ENCODE measurements at places on chromosomes 3 and 15. TPM values are rescaled to one million over a fixed set of nuclear protein-coding genes. Genes with fewer than 3 reads are reported as not detected.

Gene TUSC7
- not detected for total RNA-seq

Gene RTP1
- not detected for total RNA-seq

Gene UACA
- 49.3 TPM for total RNA-seq

Gene ATP13A5
- 0.29 TPM for total RNA-seq

Gene SCAANT1
- not detected for total RNA-seq

Gene CGNL1
- total RNA-seq, result 40.4 TPM

Gene CLDN18
- 19.5 TPM for total RNA-seq

Gene ALDH1A3
- 0.41 TPM for total RNA-seq

Gene MYLK
- total RNA-seq, result 1.1 TPM

Gene EPHB3
- total RNA-seq, result 11.7 TPM

Gene ANAPC13
- 63.9 TPM for total RNA-seq

Gene FURIN
- total RNA-seq, result 64.1 TPM

Gene PCYT1A
- total RNA-seq, result 42.9 TPM

Gene HESX1
- 0.96 TPM for total RNA-seq

Gene CKMT1A
- 4.0 TPM for total RNA-seq

Gene MB21D2
- 13.4 TPM for total RNA-seq

Gene NDN
- 46.9 TPM for total RNA-seq

Gene KBTBD12
- 0.29 TPM for total RNA-seq

Gene GOLGA8G
- not detected for total RNA-seq

Gene PRR20G
- total RNA-seq, result not detected

Gene HOMER2
- 21.0 TPM for total RNA-seq

Gene SPATA12
- total RNA-seq, result 0.16 TPM

Gene STAB1
- total RNA-seq, result 0.27 TPM

Gene NRG4
- 3.0 TPM for total RNA-seq

Gene ERICH6
- total RNA-seq, result not detected

Gene ROBO2
- 83.8 TPM for total RNA-seq

Gene PIF1
- 18.9 TPM for total RNA-seq

Gene MST1
- total RNA-seq, result 47.5 TPM

Gene FBLN2
- 14.1 TPM for total RNA-seq

Gene CDCP1
- 15.3 TPM for total RNA-seq

Gene GPR62
- total RNA-seq, result 0.12 TPM

Gene PRSS50
- 1.9 TPM for total RNA-seq

Gene CORO2B
- 2.0 TPM for total RNA-seq

Gene RAB6B
- total RNA-seq, result 10.5 TPM

Gene RASGRP1
- total RNA-seq, result 1.5 TPM

Gene MEX3B
- 22.4 TPM for total RNA-seq

Gene CLRN1
- not detected for total RNA-seq

All from progenitor cell of endocrine pancreas (in vitro differentiated cells).